ENCODE measurements at places on chromosomes 3 and 15. TPM values are rescaled to one million over a fixed set of nuclear protein-coding genes. Genes with fewer than 3 reads are reported as not detected.

DNA sequence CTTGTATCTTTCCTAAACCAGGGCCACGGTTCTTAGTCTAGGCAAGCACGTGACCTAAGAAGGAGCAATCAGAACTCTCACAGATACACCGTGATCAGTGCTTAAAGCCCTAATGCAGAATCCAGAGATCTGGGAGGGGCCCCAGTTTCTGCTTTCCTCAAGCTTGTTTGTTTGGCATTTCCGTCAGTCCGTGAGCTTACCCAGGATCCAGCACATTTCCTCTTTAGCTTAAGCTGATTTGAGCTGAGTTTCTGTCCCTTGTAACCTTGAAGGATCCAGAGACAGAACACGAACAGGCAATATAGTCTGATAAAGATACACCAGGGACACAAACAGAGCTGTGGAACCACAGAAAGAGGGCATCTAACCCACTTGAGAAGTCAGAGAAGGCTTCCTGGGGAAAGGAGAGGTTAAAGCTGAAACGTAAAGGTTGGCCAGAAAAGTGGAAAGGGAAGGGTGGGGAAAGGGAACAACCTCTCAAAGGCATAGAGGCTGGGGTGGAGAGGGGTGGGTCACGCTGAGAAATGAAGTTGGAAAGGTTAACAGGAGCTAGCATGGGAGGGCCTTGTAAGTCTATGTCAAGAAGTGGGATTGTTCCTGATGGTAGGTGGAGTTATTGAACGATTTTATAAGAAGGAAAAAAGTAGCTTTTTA lies 42.1 kb upstream of the RARB start:
- DNase-seq, result no peak

DNA sequence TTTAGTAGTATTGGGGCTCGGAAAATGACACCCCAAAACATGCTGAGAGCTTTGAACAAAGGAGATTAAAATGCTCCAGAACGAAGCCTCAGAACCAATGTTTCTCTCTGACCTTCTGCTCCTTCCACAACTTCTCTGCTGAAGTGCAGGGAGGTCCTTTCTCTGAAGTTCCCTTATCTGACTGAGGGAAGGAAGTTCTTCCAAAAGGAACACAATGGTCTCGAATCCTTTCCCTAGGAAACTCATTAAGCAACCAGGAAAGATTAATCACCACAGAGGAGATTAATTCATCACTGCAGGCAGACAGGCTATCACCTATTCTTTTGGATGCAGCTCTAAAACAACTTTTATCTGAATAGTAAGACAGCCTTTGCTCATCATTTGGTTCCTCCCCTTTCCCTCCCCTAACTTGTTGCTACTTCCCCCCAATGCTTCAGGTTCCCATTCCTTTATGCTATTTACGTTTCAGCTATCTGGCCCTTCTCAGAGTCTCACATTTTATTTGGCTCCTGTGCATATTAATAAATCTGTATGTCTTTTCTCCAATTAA lies 18.2 kb upstream of the WDR49 start:
- DNase-seq, result no peak

DNA sequence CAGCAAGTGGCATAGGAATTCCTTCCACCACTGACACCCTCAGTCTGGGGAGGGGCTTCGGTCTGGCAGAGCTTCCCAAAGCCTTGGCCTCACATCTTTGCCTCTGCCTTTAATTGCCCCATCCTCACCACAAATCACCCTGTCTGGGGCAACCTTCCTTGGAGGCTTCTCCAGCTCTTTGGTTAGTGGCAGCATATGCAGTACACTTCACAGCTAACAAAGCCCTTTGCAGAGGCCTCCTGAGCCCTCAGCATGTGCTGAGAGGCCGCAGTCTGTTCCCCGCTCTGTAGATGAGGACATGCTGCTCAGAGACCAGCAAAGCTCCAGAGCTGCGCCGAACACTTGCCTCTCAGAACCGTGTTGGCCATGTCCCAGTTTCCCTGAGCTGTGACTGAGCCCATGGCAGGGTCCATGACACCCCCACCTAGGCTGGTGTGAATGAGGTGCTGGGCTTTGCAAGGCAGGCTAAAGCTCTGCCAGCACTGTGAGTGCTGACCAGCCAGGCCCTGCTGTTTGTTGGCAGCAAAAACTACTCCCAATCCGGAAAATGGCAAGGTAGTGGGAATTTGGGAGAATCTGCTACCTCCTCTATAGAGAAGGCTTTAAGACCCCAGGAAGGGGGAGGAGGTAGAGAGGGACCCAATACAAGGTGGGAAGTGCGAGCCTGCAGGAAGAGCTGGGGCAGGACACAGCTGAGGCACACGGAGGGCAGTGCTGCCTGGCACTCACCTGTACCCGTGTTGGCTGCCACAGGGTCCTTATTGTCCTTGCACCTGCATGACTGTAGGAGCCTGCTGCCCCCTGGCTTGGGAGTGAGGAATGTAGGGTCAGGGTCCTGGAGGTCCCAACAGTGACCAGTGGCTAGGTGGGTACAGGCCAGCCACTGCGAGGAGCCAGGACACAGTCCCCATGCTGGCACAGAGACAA lies 8.4 kb upstream of the KLF15 start:
- no peak for DNase-seq

GRCh38 chr3:87076946-87077345 lies 86.0 kb upstream of the VGLL3 start:
- no peak for DNase-seq

GRCh38 chr15:98720031-98720430 lies 71.7 kb downstream of the IGF1R start:
- no peak for DNase-seq

DNA sequence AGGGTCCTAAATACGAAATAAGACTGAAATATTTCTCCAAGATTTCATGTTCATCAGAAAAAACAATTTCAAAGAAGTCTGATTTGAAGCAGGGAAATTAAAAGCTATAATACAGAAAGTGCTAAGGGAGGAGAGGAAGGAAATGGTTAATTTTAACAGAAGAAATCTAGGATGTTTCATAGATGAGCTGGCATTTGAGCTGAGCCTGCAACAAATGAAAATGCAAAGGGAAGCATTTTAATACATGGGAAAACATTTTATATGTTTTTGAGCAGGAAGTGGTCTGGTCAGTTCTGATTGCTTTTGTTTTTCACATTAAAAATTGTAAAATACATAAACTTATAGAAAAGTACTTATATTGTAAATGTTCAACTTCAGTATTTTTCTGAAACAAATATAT lies 17.2 kb upstream of the RAP2B start:
- no peak for DNase-seq

DNA sequence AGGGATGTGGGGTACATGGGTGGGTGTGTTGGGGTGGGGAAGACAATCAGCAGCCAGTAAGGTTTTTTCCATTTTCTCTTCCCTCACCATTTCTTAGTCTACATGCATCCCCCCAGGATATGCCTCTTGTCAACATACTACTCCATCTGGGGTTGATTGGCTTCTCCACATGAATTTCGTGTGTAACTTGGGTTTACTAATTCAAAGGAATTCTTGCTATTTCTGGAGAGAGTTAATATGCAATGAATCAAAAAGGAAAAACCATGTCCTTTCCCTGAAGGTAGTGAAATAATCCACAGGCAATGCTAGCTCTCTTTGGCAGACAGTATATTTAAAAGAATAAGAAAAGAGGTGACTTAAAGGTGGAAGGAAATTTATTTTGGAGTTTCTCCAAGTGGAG lies 198.4 kb downstream of the EBLN2 start:
- no peak for DNase-seq

- DNase-seq, result no peak
Observed at GRCh38 chr15:70251246-70251990, 153.7 kb upstream of the TLE3 start.

GRCh38 chr3:49421890-49422378 lies 339 bp downstream of the AMT start:
- DNase-seq, result no peak

DNA sequence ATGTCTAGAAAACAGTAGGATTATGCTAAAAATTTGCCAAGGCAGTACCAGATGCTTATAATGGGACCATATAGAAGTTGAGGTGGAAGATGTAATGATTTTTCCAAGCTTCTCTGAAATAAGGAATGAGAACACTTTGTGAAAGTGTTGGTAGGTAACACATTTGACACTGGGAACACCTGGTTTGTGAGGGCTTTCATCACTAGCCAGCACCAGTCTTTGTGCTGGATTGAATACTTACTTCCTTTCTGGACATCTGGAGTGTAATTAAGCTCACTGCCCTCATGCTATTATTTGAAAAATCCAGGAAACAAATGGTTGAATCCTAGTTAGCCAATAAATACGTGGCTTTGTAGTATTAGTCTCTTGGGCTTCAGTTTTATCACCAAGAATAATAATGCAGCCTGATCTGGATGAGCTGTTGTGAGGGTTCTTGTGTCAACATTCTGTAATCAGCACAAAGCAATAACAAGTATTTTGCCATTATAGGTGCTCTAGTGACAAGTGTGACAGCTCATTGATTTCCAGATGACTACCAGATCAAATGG lies 12.9 kb downstream of the CCDC80 start:
- DNase-seq, result no peak

- DNase-seq, result no peak
Observed at GRCh38 chr3:13769422-13769821, 110.4 kb downstream of the WNT7A start.

DNA sequence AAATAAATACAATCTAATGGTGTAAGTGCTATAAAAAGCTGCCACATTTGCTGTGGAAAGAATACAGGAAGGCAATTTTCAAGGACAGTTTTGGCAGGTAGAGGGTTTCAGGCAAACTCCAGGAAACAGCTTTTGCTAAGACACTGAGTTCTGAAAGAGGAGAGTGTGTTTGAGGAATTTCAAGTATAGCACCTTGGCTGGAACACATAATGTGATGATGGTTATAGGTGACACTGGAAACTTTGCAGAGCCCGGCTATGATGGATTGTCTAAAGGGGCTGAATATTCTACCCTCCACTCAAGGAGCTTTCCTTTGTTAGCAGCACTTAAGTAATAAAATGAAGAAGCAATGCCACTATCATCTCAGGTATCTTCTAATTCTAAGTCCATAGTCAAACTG lies 209.4 kb upstream of the TGFBR2 start:
- no peak for DNase-seq

DNA sequence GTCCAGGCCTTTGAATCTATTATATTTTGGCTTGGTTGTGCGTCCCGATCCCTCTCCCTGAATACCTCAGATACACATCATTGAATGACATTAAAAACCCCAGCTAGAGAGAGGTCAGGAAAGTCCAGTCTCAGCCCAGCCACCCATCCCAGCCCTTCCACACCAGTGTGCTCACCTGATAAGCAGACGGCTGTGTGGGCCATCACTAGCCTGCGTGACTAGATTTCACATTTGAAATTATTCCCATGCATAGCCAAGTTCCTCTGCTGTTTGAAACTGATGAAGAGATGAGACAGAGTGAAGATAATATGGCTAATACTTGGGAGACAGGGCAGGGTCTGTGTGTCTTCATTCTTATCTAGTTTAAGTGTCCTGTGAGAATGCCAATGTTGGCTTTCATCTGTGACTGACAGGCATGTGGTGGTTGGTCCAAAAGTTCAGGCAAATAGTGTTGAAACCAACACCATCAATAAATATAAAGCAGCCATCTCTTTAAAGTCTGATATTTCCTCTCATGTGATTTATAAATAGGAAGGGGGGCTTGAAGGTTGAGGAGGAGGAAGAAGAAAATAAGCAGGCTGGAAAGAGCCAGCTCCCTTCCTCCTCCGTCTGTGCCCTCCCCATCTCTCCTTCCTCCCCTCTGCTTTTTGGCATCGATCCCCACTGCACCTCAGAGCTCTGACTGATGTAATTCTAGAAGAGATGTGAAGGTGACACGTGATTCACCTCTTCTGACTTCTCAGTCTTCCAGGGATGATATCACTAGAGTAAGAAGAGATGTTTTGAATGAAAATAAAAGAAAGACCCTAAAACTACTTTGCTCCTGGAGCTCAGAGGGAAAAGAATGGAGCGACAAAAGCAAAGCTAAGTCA lies 5.1 kb downstream of the FAM43A start:
- DNase-seq, result no peak

DNA sequence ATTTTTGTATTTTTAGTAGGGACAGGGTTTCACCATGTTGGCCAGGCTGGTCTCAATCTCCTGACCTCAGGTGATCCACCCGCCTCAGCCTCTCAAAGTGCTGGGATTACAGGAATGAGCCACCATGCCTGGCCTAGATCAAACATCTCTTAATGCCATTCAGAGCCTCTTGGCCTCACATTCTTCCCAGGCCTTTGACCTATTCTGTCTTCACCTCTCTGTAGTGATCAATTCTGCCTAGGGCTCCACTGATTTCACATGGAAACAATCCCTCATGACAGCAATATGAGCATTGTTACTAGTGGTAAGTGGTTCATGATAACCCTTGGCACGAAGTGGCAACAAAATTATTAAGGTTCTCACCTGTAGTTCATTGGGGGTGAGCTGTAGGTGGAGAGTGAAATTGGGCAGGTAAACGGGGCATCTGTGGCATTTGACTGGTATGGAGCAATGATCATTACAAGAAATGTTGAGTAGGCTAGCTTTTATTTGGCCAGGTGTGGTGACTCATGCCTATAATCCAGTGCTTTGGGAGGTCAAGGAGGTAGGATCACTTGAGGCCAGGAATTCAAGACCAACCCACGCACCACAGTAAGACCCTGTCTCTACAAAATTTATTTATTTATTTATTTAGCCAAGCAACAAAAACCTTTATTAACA lies 4.8 kb upstream of the ARPIN start:
- DNase-seq, result no peak

DNA sequence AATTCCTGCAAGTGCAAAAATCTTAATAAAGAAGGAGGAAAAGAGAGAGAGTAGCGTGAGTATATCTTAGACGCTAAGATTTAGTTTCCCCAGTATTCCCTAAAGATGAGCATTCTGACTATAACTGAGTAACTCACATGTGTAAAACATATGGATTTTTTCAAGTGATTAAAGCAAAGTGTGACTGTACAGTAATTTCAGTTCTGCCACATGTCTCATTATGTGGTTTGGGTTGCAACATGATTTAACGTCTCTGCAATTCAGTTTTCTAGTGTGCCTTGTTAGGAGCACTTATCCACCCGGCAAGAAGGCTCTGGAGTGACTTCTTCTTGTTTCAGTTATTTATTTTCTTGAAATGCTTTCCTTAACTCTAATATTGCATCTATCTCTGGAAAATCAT lies 514.1 kb downstream of the ROBO1 start:
- no peak for DNase-seq

- DNase-seq, result no peak
Observed at GRCh38 chr3:189966843-189967242, 153.9 kb downstream of the P3H2 start.

GRCh38 chr3:94775746-94776145 lies 712.9 kb downstream of the NSUN3 start:
- no peak for DNase-seq

GRCh38 chr15:57495041-57495440 lies 96.7 kb upstream of the MYZAP start:
- no peak for DNase-seq

GRCh38 chr15:93274257-93274656 lies 185.2 kb upstream of the RGMA start:
- DNase-seq, result no peak

DNA sequence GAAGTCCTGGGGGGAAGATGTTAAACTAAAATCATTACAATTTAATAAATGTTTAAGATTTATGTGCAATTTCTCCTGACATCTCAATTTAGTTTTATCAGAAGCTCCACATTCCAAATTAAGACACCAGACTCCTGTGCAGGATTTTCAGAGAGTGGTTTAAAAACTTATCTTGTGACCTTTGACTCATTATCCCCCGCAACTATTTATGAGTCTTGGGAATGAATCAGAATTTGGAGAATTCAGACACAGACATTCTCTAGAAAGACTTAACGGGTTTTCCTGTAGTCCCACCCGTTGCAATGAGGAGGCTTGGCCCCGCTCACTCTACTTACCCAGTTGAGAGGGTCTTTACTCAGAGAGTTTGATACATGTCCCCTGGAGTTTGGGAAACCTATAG lies 7.1 kb downstream of the OR5K2 start:
- DNase-seq, result no peak

The WDR49 gene
- polyA plus RNA-seq, result 1.1 TPM

The CD47 gene
- 203 TPM for polyA plus RNA-seq

The CDHR4 gene
- not detected for polyA plus RNA-seq

The CACNA2D2 gene
- polyA plus RNA-seq, result 0.09 TPM

The DZIP1L gene
- polyA plus RNA-seq, result 0.52 TPM

Data from CD14-positive monocyte (primary cell).